ENCODE measurements at places on chromosomes 6 and 20. TPM values are rescaled to one million over a fixed set of nuclear protein-coding genes. Genes with fewer than 3 reads are reported as not detected.
A peak's percentile ranks its signal among the peaks of the same experiment; 100 is the strongest.

- no peak overlapping the region for H3K4me3 ChIP-seq
- no peaks in the 10 kb centered on the region for H3K4me1 ChIP-seq
- H3K36me3 ChIP-seq, result peaks cover 3% of the 10 kb centered on the region
- no peak for DNase-seq
- H3K27ac ChIP-seq, result no peak overlapping the region
Observed at GRCh38 chr6:170189236-170189635, 101.6 kb downstream of the DLL1 start.

DNA sequence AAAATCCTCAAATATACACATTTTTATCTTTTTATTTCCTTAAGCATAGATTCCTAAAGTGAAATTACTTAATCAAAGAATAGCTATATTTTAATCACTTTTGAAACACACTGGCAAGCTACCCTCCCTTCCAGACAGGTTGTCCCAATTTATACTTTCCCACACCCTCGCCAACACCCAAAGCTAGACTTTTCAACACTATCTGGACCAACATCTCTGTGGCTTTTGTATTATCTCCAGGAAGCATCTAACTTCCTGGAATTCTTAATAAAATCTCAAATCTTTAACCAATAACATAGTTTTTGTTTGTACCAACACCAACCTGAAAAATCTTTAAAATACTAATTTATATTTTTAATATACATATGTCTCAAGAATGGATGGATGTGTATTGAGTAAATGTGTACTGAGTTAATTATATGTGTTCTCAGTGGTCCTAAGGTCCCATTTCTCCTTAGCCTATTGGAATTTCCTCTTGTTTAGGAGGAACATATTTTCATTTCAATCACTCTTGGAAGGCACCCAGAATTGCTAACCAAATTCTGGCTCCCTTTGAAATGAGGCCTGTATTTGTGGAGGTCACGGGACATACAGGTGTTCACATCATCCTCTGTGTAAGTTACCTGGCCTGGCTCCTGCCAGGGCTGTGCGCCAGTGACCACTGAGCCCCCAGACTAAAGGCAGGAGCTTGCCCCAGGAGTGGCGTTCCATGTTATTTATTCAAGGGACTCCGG is 17.4 kb upstream of the GFOD1 start:
- no peaks in the 10 kb centered on the region for H3K36me3 ChIP-seq
- no peak overlapping the region for H3K27ac ChIP-seq
- H3K27me3 ChIP-seq, result peaks cover 5% of the 10 kb centered on the region
- DNase-seq, result no peak

DNA sequence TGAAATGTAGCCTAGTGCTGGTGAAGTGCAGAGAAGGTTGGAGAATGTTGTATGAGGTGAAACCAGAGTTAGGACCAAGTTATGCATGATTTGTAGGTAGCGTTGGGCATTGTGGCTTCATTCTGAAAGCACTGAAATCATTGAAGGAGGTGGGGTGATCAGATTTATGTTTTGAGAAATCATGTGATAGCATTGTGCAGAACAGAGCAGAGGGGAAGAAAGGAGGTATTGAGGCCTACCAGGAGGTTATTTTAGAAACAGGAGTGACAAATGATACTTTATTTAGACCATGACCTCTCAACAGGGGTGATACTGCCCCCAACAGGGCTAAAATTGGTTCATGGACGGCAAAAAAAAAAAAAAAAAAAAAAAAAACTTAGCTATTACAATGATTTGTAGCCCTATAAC is 15.6 kb upstream of the HMGN3 start:
- DNase-seq, result no peak
- H3K4me3 ChIP-seq, result no peak overlapping the region
- no peaks in the 10 kb centered on the region for H3K4me1 ChIP-seq
- no peaks in the 10 kb centered on the region for H3K27me3 ChIP-seq

- H3K36me3 ChIP-seq, result no peaks in the 10 kb centered on the region
- no peaks in the 10 kb centered on the region for H3K4me1 ChIP-seq
- no peak overlapping the region for H3K27ac ChIP-seq
- H3K27me3 ChIP-seq, result no peaks in the 10 kb centered on the region
- no peak overlapping the region for H3K4me3 ChIP-seq
Observed at GRCh38 chr6:268394-268935, 23.8 kb upstream of the DUSP22 start.

DNA sequence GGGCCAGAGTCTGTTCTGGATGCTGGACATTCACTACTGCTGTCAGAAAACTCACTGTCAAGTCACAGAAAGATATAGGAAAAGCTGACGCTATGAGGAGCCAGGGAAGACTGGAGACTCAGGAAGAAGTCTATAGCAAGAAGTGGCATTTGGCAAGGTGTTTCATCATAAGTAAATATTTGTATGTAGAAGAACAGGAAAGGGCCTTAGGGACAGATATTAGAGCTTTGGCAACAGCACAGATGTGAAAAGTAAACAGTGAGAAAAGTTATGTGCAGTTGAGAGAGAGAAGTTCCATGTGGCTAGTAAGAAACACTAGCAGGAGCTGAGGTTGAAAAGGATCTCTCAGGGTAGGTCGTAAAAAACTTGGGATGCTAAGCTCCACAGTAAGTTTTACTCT is 868.9 kb downstream of the PHF3 start:
- H3K27me3 ChIP-seq, result no peaks in the 10 kb centered on the region
- no peak overlapping the region for H3K4me3 ChIP-seq
- no peaks in the 10 kb centered on the region for H3K36me3 ChIP-seq
- H3K27ac ChIP-seq, result no peak overlapping the region
- H3K4me1 ChIP-seq, result no peaks in the 10 kb centered on the region
- DNase-seq, result no peak

The NMBR gene
- not detected for total RNA-seq

DNA sequence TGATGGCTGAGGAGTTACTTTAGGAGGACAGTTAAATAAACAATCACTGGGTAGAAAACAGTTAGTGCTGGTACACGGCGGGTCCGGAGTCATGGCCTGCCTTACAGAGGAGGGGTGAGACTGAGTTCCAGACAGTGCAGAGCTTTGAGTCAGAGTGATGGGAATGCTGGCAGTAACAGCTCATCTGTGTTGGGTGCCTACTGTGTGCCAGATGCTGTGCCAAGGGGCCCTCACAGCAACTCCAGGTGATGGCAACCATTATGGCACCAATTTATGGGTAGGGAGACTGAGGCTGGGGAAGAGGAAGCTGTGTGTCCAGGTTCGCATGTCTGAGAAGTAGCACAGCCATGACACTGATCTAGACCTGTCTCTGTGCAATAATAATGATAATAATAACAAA is 132.6 kb downstream of the CEBPB start:
- peaks cover 5% of the 10 kb centered on the region for H3K36me3 ChIP-seq
- peaks cover 39% of the 10 kb centered on the region for H3K4me1 ChIP-seq
- DNase-seq, result no peak
- peaks cover 2% of the 10 kb centered on the region for H3K27me3 ChIP-seq
- H3K4me3 ChIP-seq, result no peak overlapping the region

DNA sequence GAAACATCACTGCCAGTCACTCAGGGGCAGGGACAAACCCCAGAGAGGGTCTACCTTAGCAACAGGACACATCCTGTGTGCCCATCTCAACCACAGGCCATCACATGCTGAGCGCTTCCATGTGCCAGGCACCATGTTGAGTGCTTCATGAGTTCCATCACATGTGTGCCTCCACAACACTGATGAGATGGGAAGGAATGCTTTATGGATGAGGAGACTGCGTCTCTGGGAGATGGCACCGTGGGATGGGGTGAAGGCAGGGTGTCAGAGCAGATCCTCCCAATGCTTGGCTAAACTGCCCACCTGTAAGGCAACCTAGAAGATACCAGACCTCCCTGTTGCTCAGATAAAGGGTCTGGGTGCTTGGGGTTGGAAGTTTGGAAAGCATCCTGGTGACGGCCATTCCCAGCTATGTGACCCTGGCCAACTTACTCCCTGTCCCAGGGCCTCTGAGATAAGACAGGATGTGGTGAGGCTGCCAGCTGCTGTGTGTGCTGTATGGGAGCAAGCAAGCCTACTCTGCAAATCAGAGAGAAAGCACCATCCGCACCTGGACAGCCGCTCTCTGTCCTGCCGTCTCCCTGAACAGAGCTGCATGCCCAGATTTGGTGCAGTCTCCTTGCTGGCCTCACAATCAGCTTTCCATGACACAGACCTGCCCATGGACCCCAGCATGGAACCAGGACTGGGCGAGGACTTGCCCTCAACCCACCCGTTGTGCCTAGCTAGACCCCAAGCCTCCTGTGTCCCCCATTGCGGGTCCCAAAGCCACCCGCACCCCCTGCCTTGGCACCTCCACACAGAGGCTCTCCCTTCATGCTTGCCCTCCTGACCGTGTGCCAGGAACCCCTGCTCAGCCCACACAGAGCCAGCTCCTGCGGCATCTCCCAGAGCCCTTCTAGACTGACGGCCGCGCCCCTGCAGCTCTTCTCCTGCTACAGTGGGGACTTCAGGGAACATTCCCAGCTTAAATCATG is 143.7 kb downstream of the SYNDIG1 start:
- no peaks in the 10 kb centered on the region for H3K4me1 ChIP-seq
- no peaks in the 10 kb centered on the region for H3K36me3 ChIP-seq
- H3K27ac ChIP-seq, result no peak overlapping the region
- H3K4me3 ChIP-seq, result no peak overlapping the region
- no peak for DNase-seq
- peaks cover 44% of the 10 kb centered on the region for H3K27me3 ChIP-seq

DNA sequence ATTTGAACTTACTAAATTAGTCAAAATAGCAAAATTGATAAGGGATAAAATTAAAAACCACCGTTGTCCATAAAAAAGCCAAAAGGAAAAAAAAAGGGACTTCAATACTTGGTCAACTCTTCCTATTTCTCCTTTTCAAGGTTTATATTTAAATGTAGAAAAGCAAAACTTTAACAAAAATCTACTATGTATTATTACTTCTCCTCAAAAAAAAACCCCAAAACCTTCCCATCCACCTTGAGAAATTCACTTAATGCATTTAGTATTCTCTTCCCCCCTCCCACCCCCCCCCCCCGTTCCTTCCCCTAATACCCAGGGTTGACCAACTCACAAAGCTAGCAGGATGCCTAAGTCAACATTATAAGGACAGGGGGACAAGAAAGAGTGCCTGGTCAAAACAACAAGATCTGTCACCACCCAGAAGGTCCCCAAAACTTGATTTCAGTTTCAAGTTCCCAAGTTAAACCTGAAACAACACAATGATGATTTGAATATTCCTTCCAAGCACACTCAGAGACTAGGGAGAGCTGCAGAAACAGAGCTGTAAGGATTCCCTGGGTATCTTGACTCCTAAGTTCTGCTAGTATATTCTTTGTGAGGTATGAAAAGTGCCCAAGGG is 14.6 kb downstream of the GMDS start:
- DNase-seq, result no peak
- H3K27ac ChIP-seq, result no peak overlapping the region
- no peaks in the 10 kb centered on the region for H3K27me3 ChIP-seq
- H3K4me1 ChIP-seq, result peaks cover 27% of the 10 kb centered on the region

GRCh38 chr6:1766654-1767053 is 156.9 kb downstream of the FOXC1 start:
- H3K27ac ChIP-seq, result no peak overlapping the region
- no peak overlapping the region for H3K4me3 ChIP-seq
- peaks cover 3% of the 10 kb centered on the region for H3K27me3 ChIP-seq
- H3K4me1 ChIP-seq, result peaks cover 38% of the 10 kb centered on the region

- H3K4me1 ChIP-seq, result peaks cover 58% of the 10 kb centered on the region
- peak within 1 kb of the TSS; percentile 98 for H3K27ac ChIP-seq
- H3K27me3 ChIP-seq, result peaks cover 13% of the 10 kb centered on the region
- H3K4me3 ChIP-seq, result peak within 1 kb of the TSS; percentile 97
- DNase-seq, result peak; percentile 97
Observed at GRCh38 chr20:23361476-23362391, at the start of gene GZF1. TSS of gene GZF1 (plus strand) at chr20:23362182. CDS start at chr20:23364384, 2,202 bp downstream.

The CST8 gene
- total RNA-seq, result not detected

GRCh38 chr6:146587459-146587858 is 11.3 kb upstream of the ADGB start:
- no peaks in the 10 kb centered on the region for H3K27me3 ChIP-seq
- DNase-seq, result no peak
- H3K4me3 ChIP-seq, result no peak overlapping the region

The SAMD5 gene
- total RNA-seq, result not detected

- H3K36me3 ChIP-seq, result no peaks in the 10 kb centered on the region
- H3K27ac ChIP-seq, result no peak overlapping the region
- H3K4me3 ChIP-seq, result no peak overlapping the region
- peaks cover 50% of the 10 kb centered on the region for H3K27me3 ChIP-seq
- no peak for DNase-seq
Observed at GRCh38 chr20:722822-723644, 45.3 kb downstream of the SLC52A3 start.

GRCh38 chr6:95203153-95203754 is 374.1 kb upstream of the MANEA start:
- no peaks in the 10 kb centered on the region for H3K27me3 ChIP-seq
- H3K27ac ChIP-seq, result no peak overlapping the region
- H3K36me3 ChIP-seq, result no peaks in the 10 kb centered on the region

DNA sequence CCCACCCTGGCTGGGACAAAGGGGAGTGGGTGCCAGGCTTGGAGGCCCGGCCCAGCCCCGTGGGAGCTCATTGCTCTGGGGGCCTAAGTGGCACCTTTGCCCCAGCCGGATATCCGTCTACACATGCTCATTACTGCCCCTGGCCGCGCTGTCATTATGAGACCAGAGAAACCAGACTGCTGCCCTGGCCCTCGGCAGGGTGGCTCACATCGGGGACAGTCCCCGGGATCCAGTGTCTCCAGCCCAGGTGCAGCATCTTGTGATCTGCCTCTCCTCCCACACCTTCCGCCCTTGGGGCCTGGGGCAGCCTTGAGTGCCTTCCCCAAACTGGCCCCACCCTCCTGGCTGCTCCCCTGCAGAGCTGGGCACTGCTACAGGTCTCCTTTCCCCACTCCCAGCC is 4.9 kb downstream of the SRMS start:
- no peak overlapping the region for H3K27ac ChIP-seq
- no peaks in the 10 kb centered on the region for H3K36me3 ChIP-seq
- no peak for DNase-seq
- no peak overlapping the region for H3K4me3 ChIP-seq

The SIM1 gene
- total RNA-seq, result 17.4 TPM

GRCh38 chr6:91198588-91199255 is 611.9 kb upstream of the MAP3K7 start:
- no peaks in the 10 kb centered on the region for H3K27me3 ChIP-seq
- H3K4me3 ChIP-seq, result no peak overlapping the region
- no peak for DNase-seq
- H3K36me3 ChIP-seq, result no peaks in the 10 kb centered on the region
- H3K4me1 ChIP-seq, result no peaks in the 10 kb centered on the region

The MYH7B gene
- total RNA-seq, result not detected

The ZNF165 gene
- not detected for total RNA-seq

GRCh38 chr6:126067073-126067472 is 80.7 kb downstream of the TRMT11 start:
- peaks cover 33% of the 10 kb centered on the region for H3K4me1 ChIP-seq
- H3K36me3 ChIP-seq, result 0 out of 2 replicates have a peak, but pooled peaks cover 4% of the 10 kb centered on the region
- no peaks in the 10 kb centered on the region for H3K27me3 ChIP-seq
- DNase-seq, result no peak
- no peak overlapping the region for H3K4me3 ChIP-seq

- H3K36me3 ChIP-seq, result no peaks in the 10 kb centered on the region
- H3K4me1 ChIP-seq, result peaks cover 5% of the 10 kb centered on the region
- H3K27me3 ChIP-seq, result peaks cover 5% of the 10 kb centered on the region
- no peak overlapping the region for H3K4me3 ChIP-seq
- no peak for DNase-seq
Observed at GRCh38 chr6:112396221-112396620, 49.1 kb downstream of the RFPL4B start.

The MTFR2 gene
- 6.2 TPM for total RNA-seq

The FKBP1C gene
- total RNA-seq, result 0.63 TPM
